ENCODE measurements at places on chromosomes 16 and 17.

DNA sequence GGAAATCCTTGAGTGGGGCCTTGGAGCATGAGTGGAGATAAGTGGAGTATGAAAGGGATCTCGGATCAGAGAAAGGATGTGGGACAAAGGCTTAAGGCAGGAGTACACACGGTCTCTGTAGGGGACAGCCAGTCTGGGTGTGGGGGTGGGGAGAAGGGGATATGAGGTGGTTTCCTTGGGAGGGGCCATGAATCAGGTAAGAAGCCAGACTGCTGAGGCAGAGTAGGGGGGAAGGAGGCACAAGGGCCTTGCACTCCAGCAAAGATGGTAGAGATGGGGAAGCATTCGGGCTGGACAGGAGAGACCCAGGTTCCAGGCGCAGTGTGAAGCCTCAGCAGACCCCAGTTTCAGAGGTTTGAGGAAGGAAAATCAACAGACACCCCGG, 1.6 kb downstream of the HSD11B2 start:
- no peak for DNase-seq

DNA sequence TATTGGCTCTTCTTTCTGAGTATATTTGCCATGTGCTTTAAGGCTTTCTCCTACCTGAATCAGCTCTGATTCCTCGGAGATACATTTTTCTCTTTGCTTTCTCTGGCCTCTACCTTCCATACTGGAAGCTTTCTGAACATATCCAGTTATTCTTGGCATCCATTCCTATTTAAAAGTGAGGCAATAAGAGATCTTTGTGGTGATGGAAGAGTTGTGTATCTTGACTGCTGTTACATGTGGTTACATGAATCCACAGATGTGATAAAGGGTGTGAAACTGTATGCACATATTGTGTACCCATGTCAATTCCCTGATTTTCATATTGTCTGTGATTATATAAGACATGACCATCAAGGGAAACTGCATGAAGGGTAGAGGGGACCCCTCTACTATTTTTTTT, 24.4 kb downstream of the UBE2O start:
- DNase-seq: no peak

GRCh38 chr17:59870482-59870881, 22.3 kb downstream of the TUBD1 start:
- DNase-seq: no peak

DNA sequence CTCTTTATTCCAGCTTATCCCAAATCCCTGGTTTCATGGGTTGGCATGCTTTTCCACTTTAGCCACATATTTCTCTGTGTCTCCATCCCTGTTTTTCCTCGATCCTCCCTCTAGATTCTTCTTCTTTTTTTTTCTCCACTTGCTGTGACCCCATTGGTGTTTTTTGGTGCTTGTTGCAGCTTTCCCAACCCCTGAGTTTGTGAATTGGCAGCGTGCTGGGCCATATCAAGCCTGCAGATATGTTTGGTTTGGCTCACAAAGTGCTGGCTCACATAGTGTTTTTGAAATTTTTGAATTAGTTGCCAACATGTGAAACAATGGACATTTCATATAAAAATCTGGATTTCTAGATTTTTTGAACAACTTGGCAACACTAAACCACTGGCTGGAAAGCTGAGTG, 8.8 kb downstream of the GPR139 start:
- no peak for DNase-seq

- DNase-seq: no peak
Measured at GRCh38 chr17:57158795-57159194, 73.7 kb downstream of the AKAP1 start.

- no peak for DNase-seq
Measured at GRCh38 chr17:48068491-48068961, 20.4 kb downstream of the NFE2L1 start.

DNA sequence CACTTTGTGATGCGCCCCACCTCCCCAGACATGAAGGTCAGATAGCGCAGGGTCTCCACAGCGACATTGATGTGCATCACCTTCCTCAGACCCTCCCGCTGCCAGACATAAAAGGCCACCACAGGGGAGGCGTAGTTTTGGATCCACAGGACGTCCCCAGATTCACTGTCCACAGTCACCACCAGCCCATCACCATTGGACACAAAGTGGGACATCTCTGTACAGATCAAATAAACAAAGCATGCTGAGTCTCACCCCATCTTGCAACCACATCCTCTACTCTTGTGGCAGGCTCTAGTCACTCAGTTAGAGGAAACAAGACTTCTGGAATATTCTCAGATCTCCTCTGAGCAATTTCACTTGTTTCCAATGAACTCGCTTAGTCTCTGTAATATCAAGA, 46.3 kb upstream of the ICAM2 start:
- peak; percentile 54 for DNase-seq

DNA sequence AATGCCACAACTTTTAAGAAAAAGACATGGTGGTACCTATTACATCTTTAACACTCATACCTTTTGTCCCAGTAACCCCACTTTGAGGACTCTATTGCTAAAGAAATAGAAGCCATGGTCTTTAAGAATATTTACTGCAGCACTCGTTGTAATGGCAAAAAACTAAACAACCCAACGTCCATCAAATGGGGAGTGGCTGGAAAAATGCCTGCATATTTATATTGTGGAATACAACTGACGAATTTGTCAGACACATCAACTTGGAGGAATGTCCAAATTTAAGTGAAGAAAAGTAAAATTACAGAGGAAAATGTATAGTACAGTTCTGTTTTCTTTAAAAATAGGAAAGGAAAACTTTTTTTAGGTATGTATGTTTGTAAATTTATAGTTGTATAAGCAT, 47.8 kb downstream of the STX8 start:
- DNase-seq: no peak

DNA sequence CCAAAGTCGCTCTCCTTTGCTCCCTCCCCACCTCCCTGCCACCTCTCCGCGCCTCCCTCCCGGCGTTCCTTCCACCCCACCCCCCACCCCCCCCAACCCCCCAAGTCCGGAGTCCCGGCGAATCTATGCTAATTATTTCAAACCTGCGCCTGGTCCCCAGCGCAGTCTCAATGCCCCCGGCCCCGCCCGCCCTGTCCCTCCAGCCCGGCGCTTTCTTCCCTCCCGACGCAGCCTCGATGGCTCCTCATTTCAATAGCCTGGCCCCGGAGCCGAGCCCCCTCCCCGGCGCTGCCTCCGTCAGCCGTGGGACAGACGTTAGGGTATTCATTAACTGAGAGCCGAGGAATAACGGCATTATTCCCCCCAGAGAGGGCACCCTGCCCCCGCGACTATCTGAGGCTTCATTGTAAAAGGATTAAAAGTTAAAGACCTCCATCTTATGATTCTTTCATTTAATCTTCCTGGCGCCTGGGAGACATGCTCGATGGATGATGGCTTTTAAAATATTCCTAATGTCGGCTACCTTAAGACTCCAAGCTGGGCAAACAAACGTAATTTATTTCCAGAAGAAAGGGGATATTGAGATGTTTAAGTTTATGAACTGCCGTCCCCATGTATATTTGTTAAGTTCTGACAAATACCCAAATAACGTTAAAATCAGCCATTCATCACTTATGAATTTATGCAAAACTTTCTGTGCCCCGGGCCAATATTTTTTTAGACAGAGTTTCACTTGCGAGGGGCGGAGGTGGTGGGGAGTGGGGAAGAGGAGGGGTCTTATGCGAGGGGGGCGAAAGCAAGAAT, 3.4 kb downstream of the NOG start:
- no peak for DNase-seq

DNA sequence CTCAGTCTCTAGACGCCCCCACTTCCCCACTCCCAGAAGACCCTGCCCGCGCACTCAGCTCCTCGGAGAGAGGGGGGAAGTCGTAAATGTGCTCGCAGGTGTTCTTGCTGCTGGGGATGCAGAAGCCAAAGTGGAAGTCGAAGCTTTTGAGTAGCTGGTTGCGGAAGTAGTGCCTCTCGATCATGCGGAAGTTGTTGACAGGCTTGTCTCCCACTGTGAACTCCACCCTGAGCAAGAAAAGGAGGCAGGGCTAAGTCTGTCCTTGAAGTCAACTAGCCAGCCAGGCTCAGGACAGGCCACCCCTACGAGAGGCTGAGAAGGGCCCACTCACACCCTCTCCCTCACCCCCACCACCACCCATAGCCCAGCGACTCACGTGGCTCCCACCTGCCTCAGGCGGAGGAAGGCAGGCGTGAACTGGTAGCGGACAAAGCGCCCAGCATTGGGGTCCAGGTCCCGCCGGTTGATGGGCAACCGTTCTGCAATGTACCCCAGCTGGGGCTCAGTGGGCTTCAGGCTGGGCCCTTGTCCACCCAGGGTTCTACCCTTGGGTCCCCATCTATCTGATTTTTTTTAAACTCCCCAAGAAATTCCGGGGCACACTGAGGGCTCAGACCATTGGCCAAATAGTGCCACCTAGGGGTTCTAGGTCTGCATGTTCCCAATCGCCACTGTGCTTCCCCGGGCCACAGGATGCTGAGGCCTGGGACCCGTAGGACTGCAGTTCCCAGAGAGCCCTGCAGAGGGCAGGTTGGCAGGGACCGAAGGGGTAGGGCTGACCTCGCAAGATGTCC, 4.6 kb downstream of the UNC119 start:
- DNase-seq: peak; percentile 77

- peak; percentile 37 for DNase-seq
Measured at GRCh38 chr17:64777415-64778239, 115.5 kb upstream of the SMURF2 start.

DNA sequence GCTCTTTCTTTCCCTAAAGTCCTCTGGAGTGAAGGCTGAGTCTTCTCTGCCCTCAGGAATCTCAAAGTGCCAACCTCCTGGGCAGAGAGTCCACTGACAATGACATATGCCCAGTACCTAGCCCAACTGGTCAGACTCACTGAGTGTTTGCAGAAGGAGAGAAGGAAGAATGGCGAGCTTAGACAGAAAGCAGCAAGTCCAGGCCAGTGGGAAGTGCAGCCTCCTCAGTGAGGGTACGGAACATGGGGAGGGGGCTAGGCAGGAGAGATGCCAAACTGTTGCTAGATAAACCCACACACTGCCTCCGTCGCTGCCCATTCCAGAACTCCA, 678 bp downstream of the EXOC7 start:
- no peak for DNase-seq

DNA sequence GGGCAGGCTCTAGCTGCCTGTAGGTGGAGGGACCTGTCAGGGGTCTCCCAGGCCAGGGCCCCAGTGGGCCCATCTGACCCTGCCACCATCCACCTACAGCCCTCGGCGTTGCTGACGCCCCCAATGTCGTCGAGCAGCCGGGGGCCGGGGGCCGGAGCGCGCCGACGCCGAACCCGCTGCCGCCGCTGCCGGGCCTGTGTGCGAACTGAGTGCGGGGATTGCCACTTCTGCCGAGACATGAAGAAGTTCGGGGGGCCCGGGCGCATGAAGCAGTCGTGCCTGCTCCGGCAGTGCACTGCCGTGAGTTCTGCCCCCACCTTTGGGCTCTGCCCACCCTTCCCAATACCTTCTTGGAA, 2.2 kb downstream of the FBXL19 start:
- DNase-seq: no peak

GRCh38 chr16:2842340-2843000, 12.4 kb downstream of the ZG16B start:
- DNase-seq: peak; percentile 77

DNA sequence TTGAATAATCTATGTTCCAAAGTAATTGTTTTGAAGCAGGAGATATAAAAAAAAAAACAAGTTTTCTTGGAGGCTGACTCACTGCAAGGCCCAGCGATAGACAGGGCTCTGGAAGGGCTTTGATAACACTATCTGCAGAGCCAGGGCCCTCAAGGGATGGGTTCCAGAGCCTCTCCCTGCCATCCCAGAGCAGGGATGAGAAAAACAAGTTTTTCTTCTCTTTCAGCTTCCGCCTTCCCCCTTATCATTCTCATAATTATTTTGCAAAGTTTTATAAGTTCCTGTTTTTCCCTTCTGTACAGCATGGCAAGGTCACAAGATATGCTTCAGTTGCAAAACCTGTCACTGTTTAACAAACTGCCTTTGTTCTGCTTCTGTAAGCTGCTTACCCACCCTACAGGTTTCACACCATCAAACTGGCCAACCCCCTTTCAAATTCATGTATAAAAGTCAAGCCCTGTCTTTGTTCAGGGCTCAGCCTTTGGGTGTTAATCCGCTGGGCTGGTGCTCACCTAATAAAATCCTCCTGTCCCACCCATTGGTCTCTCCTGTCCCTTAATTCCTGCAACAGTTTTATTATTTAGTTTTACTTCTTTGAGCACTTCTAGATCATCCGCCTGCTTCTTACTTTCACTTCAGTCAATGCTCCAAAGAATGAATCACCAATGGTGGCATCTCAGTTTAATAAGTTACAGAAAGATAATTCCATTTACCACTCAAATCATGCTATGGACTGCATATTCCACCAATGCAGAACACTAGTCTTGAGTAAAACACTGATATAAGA, 5.6 kb upstream of the THUMPD1 start:
- DNase-seq: no peak

DNA sequence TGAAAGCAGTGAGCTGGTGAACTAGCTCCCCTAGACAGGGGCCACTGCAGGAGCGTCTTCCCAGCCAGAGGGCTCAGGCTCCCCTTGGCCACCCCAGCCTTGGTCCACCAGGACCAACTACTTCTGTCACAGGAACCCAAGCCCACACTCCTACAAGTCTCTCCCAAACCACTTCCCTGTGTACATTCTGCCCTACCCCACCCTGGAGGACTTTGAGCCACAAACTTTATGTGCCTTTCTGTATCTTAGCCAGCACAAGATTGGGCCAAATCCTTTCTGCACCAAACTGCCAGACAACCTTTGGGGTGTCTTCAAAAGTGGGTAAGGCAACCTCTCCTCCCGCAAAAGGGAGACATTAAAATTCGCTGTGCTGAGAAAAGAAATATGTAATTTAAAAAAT, 31.6 kb downstream of the EFCAB5 start:
- DNase-seq: no peak

GRCh38 chr17:36017799-36018198, at the start of gene CCL23:
Gene CCL23 (minus strand): TSS chr17:36017972. CDS start chr17:36017897, 75 bp downstream.
- no peak for DNase-seq

GRCh38 chr16:1097156-1097555, 1.1 kb upstream of the C1QTNF8 start:
- DNase-seq: no peak

- no peak for DNase-seq
Measured at GRCh38 chr17:37465069-37465616, 24.5 kb upstream of the DUSP14 start.

GRCh38 chr17:36092230-36092629, 2.3 kb upstream of the CCL3 start:
- peak; percentile 48 for DNase-seq

- no peak for DNase-seq
Measured at GRCh38 chr17:6160232-6160555, 90.0 kb downstream of the WSCD1 start.

- no peak for DNase-seq
Measured at GRCh38 chr16:19005561-19006445, 22.1 kb downstream of the TMC7 start.

DNA sequence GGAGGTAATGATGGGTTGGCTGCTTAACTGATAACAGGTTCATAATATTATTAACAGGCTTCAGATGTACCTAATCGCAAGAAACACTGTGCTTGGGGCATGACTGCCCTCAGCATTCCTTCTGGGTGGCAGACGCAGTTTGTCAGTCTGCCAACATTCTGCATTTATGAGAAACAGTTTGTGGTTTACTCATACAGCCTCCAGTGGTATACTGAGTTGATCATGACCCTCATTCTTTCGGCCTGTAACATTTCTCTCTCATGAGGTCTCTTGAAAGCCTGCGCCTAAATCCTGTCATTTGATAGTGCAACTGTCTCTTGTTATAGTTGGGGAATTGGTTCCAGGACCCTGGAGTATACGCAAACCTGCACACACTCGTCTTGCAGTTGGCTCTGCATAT, 4.9 kb upstream of the RUSF1 start:
- no peak for DNase-seq

All from CD4-positive, alpha-beta T cell treated with Interleukin-4 for 1 hour (primary cell).